HFFc6 (cell line): ENCODE measurements at places on chromosomes 3 and 15.

DNA sequence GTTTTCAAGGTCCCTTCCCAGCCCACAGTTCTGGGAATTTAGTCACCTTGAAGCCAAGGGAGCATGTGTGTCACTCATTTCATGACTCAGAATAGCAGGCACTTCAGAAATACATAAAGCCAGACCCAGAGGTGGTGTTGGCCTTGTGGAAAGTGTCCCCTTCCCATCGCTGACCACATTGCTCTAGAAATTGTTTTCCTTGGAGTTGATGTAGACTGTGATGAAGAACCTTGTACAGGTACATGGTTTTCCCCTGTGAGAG, 158.8 kb downstream of the SLCO3A1 start:
- DNase-seq: no peak

DNA sequence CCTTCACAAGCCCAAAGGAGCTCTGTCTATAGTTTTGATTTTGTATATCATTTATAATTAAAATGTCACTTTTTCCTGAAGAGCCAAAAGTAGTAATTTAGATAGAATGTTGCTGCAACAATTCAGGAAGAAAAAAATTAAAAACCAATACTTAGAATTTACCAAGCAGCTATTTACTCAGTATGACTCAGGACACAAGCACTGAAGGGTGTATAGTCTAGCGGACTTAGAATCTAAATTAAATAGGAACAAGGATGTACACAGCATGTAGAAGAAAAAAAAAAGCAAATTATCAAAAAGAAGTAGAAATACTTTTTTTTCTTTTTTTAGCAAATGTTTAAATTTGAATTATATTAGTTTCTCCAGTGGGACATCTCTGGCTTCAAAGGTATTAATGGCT, 31.6 kb downstream of the PGBD4 start:
- no peak for DNase-seq

DNA sequence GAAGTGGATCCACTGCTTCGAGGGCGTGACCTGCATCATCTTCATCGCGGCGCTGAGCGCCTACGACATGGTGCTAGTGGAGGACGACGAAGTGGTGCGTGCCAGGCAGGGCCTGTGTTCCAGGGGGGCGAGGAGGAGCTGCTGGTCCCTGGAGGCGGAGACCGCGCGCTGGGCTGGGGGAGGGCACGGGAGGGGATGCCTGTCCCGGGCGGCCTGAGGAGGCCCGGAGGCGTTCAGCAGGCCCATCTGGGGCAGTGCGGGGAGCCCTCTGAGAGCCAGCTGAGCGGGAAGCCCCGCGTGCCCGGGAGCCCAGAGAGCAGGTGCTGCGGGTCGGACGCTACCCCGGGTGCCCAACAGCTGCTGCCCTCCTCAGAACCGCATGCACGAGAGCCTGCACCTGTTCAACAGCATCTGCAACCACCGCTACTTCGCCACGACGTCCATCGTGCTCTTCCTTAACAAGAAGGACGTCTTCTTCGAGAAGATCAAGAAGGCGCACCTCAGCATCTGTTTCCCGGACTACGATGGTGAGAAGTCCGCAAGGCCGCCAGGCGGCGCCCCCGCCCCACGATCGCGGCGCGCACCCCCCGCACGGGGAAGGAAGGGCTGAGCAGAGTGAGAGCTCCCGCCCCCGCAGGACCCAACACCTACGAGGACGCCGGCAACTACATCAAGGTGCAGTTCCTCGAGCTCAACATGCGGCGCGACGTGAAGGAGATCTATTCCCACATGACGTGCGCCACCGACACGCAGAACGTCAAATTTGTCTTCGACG, 2.9 kb downstream of the GNAT1 start:
- peak; percentile 39 for DNase-seq

DNA sequence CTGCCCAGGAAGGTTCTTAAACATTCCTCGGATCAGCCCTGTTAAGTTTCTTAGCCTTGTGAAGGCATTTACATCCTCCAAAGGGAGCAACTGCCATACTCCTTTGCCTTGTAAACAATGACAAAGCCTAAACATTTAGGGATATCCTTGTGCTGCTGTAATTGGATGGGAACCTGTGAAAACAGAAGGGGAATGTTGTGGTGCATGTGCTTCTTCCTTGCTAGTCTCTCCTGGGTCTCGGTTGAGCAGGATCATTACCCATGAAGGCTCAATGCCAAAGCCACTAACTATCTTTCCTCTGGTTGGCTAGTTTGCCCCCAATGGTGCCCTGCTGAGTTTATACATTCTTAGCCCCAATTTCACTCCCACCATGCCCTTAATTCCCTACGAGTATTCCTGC, 17.3 kb downstream of the CHRNA3 start:
- DNase-seq: no peak

GRCh38 chr15:84967380-84967779, 14.3 kb upstream of the PDE8A start:
- DNase-seq: no peak

DNA sequence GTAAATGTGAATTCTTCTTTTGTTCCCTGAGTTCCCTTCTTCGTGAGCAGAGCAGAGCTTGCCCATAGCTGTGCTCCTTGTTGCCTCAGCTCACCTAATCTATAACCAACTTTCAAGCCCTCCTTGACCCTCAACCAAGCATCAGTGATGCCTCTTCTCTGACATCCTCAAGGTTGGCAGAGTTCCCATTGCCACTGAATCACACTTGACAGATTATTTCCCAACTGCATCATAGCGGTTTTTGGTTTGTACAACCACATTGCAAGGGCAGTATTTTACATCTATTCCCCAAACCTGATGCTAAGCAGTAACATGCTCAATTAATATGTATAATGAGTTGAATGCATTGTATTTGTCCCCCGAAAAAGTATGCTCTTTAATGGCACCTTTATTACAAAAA, 133.0 kb upstream of the SNTN start:
- DNase-seq: no peak

GRCh38 chr3:14139771-14140170, 14.9 kb downstream of the TMEM43 start:
- DNase-seq: no peak

GRCh38 chr15:74988007-74988800, 7.2 kb upstream of the SCAMP5 start:
- peak; percentile 12 for DNase-seq

GRCh38 chr3:111862974-111863373, 3.9 kb downstream of the PHLDB2 start:
- no peak for DNase-seq

GRCh38 chr3:146222204-146223046, 28.5 kb downstream of the PLSCR4 start:
- no peak for DNase-seq

DNA sequence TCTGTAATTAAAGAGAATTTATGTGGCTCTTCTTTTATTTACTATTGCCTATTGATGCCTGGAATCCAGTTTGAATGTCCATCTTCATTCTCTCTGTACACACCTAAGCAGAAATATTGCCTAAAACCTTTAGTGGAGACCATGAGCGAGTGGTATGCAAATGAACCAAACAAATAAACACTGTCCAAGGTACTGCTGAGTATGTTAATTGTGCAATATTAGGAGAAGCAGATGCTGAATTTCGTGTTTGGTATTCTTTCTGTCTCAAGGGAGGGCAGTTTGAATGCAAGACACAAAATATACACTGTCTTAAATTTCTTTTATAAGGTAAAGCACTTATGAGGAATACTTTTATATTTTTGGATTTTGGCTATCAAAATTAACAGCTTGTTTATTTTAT, 440.9 kb downstream of the RBMS3 start:
- no peak for DNase-seq

DNA sequence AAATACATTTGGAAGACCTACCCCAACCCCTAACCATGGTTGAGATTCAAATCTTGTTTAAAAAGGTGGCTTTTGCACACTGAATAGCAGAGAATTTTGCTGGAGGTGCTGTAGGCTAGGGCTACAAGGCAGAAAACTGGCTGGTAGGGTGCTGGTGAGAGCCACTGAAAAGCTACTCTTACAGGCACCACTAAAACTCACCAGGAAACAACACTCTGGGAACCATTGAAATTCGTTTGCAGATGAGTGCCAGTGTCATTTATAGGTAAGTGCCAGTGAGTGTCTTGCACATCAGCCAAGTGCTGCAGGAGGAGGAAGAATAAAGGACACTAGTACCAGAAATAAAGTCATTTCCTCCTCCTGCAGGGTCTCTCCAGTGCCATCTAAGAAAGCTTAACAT, 610.2 kb downstream of the ZNF385D start:
- no peak for DNase-seq

DNA sequence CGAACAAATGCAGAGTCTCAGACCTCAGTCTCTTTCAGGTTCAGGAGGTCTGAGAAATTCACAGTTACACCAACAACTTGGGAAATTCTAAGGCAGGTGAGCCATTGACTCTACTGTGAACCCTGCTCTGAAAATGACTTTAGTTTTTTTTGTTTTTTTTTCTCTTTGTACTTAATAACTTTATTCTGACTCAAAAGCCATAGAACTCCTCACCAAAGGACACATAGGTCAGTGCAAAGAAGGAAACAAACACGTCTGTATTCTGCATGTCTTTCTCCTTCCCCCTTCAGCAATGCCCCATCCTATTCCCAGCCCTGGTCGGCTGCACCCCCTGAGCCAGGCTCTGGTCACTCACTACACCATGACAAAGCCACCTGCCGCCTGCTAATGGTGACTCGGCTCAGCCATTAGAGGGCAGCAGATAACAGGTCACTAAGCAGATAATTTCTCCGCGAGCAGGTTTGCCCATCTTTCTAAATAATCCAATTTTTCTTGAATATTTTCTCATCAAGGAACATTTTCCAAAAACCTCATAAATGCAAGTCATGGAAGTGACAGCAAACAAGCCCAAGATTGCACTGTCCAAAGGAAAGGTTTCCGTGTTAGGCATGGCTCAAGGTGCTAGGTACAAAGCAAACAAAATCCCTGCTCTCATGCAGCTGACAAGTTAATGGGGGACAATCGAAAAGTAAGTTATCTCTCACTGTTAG, 37.7 kb downstream of the TM4SF4 start:
- DNase-seq: peak; percentile 59

DNA sequence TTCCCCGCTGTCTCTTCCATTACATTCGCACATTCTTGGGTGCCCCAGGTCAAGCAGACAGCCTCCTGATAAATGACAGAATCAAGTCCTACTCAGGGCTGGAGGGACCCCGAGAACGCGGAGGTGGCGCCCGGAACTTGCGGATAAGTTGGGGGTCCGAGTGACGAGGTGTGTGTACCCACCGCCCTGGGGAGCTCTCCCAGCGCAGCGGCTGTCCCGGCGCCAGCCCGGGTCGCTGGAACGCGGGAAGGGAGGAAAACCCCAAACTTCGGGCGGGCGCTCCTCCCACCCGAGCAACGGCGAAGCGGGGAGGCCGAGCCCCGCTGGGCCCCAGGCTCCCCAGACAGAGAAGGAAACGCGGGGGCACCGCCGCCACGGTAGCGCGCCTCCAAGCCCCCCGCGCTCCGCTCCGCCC, 550 bp downstream of the CLN6 start:
- DNase-seq: no peak

DNA sequence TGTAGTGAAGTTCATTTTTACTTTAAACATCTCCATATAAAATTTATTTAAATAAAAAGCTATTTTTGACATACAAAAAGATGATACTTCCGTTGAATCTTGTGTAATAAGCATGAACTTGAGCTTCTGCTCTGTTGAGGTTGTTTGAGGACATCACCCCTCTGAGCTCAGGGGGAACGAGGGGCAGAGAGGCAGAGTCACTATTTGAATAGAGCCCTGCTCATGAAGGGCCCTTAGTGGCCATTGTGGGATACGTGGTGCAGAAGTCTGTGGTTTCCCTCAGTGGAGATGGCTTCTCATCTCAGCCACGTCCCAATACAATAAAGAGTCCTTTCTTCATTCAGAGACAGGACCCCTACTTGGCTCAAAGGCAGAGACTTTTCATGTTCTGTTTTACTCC, 10.6 kb downstream of the CEMIP start:
- DNase-seq: no peak

DNA sequence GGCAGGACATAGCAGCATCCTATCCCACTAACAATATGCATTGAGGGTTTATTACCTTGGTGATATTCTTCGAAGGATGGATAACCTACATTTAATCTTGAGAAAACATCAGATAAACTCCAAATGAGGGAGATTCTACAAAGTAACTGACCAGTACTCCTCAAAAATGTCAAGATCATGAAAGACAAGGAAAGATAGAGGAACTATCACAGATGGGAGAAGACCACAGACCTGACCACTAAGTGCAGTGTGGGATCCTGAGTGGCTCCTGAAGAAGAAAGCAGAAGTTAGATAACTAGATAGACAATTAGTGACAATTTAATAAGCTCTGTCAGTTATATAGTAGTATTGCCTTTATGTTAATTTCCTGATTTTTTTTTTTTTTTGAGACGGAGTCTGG, 17.7 kb upstream of the CGNL1 start:
- no peak for DNase-seq

DNA sequence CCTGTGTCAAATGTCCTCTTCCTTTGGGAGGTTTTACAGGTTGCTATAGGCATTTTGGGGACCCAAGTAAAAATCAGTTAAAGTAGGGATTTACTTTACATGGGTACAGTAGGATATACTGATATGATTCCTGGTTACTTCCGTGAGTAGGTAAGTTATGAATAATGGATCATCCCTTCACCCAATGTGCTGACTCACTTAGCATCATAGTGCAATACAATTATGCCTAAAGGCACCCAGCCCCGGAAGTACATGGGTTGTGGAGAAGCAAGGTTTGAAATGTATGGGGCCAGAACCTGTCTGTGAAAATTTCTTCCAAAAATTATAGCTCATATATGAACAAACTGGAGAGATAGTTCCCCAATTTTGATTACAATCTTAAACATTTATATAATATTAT, 64.0 kb downstream of the GLB1 start:
- peak; percentile 26 for DNase-seq

DNA sequence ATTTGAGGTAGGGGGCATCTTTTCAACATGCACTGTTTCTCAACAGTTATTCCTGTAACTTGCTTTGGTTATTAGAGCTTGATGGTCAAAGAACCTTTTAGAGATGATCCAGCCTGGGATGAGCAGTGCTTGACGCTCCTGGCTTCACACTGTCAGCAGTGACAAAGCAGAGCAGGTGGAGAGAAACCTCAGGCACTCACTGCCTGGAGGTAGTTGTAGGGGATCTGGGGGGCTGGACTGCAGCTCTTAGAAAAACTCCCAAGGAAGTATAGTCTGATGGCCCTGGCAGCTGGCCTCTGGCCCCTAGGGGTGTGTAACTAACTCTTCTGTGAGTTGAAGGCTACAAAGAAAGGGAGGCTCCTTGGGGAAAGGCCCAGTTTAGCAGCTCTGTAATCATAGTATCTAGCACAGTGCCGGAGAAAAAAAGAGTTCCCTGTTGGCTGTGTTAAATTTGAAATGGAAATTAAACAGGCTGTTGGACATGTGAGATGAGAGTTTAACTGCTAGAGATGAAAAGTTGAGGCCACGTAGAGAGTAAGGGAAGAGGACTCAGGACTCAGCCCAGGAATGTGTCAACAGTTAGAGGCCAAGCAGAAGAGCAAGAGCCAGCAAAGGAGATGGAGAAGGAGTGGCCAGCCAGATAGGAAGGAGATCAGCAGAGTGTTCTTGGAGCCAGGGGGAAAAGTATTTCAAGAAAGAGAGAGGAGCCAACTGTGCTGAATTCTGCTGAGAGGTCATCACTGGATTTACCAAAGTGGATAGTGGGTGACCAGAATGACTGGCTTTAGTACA, 14.2 kb downstream of the OXNAD1 start:
- no peak for DNase-seq

- no peak for DNase-seq
Measured at GRCh38 chr3:14285548-14285925, 106.9 kb downstream of the LSM3 start.

- DNase-seq: peak; percentile 78
Measured at GRCh38 chr15:57527382-57528091, 64.2 kb upstream of the MYZAP start.

- DNase-seq: peak; percentile 44
Measured at GRCh38 chr3:149581248-149581647, 76.6 kb downstream of the WWTR1 start.

- no peak for DNase-seq
Measured at GRCh38 chr3:138065949-138066348, 49.5 kb downstream of the DZIP1L start.
